Vagina (tissue), 2 donors: ENCODE measurements at places on chromosomes 4 and X.

DNA sequence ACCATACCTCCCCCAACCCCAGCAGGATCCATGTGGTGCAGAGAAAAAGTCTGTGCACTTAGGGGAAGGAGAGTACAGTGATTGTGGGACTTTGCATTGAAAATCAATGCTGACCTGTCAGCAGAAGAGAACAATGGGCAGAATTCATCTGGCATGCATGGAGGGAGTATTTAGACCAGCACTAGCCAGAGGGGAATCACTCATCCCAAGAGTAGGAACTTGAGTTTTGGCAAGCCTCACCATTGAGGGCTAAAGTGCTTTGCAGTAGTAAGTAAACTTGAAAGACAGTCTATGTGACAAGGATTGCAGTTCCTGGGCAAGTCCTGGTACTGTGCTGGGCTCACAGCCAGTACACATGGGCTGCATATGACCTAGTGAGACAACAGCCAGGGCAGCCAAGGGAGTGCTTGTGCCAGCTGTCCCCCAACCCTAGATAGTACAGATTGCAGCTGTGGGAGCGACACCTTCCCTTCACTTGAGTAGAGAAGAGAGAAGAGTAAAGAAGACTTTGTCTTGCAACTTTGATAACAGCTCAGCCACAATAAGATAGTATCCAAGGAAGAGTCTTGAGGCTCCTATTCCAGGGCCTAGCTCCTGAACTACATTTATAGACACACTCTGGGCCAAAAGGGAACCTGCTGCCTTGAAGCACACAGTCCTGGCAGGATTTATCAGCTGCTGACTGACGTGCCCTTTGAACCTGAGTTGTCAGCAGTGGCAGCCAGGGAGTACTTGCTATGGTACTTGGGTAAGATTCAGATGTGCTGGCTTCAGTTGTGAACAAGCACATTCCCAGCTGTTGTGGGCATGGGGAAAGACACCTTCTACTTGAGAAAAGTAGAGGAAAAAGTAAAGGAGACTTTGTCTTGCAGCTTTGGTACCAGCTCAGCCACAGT, 48.7 kb downstream of the HDX start:
- no peak for DNase-seq

GRCh38 chrX:150569155-150569477, 695 bp downstream of the MTM1 start:
- DNase-seq: no peak

DNA sequence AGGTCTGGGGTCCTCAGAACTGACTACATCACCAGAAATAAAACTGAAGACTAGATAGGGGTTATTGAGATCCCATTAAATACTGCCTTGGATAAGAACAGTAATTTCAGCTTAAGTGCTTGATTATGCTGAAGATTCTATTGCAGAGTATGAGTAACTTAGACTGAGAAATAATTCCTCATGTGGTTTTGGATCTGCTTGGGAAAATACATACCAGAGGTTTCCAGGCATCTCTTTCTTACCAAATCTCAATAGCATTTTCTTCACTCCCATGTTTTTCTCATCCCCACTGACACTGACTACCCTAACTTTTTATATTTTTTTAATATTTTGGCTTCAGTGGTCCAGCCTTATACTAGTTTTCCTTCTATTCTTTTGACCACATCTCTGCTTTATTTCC, 92.0 kb upstream of the TEX13D start:
- no peak for DNase-seq

- no peak for DNase-seq
Measured at GRCh38 chr4:60737858-60738257, 462.3 kb upstream of the ADGRL3 start.

- no peak for DNase-seq
Measured at GRCh38 chr4:186149872-186150271, 41.5 kb upstream of the CYP4V2 start.

GRCh38 chrX:30015440-30015839, 199.9 kb upstream of the MAGEB2 start:
- no peak for DNase-seq

GRCh38 chr4:37561803-37562207, 124.4 kb downstream of the RELL1 start:
- no peak for DNase-seq

GRCh38 chr4:26083987-26084386, 170.0 kb downstream of the SMIM20 start:
- no peak for DNase-seq

- no peak for DNase-seq
Measured at GRCh38 chr4:71262161-71262560, 76.7 kb upstream of the SLC4A4 start.

DNA sequence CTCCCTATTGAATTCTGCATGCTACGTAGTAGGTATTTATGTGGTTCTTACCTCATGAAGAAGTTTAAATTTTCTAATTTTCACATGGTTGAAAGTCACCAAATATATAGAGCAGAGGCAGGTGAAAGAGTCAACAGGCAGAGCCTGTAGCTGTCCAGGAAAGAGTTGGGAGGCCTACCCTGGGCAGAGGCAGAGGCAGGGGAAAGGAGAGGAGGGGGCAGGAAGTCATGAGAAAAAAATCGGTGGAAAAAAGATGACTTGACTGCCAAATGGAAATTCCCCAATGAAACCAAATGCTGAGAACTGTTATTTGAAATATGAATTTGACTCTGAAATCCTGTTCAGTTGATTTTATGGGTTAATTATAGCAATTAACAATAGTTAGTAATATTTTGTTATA, 23.1 kb upstream of the GPR34 start:
- no peak for DNase-seq

DNA sequence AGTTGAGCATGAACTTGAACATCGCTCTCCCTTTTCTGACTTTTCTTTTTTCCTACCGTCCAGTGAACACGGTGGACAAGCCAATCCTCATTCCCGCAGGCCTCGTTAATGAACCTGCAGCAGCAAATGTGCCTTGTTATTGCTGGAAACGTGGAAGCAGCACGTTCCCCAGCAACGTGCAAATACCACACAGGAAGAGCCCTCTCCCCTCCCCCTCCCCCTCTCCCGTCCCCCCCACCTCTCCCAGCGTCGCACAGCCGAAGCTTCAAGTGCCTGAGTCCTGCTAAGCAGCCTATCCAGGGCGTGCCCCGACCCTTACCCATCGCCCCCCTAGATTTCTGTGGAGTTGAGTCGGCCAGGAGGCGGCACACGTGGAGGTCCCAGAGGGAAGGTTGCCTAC, 219.9 kb downstream of the BCOR start:
- no peak for DNase-seq

- no peak for DNase-seq
Measured at GRCh38 chr4:121155893-121156292, 8.2 kb downstream of the TNIP3 start.

DNA sequence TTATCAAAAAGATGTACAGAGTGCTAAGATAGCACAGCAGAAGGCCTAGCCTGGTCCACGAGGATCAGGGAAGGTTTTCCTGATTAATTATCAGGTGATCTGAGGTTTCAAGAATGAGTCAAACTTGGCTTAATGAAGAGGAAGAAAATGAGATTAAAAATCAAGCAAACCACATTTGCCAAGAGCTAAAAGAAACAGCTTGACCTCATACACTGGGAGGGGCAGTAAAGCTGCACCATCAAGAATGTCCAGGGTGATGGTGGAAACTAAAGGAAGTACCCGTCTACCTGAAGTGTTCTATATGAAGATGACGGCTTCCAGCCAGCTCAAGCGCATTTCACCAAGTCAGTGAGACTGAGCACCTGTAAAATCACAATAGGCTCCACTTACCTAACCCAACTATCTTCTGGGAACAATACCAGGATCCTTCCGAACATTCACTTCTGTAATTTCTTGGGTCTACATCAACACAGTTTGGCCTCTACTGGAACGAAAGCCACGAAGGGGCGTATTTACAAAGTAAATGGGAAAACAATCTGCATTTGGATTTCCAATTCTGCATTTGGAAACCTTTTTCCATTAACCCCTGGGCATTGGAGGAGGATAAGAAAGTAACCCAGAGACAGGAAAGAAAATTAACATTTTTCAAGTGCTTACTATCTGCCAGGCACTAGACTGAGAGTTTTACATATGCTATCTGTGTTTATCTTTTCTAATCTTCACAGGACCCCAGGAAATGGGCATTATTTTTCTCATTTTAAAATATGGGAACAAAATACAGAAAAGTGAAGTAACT, 114.0 kb upstream of the DCLK2 start:
- DNase-seq: no peak

DNA sequence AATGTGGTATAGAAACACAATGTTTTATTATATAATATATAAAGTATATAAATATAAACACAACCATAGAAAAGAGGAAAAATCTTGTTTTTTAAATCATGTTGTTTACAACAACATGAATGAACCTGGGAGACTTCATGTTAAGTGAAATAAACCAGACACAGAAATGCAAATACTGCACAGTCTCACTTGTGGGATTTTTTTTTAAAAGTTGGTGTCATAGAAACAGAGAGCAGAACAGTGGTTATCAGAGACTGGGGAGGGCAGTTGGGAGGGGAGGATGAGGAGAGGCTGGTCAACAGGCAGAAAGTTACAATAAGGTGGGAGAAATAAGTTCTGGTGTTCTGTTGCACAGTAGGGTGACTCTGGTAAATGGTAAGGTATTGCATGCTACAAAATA, 57.1 kb downstream of the FREM3 start:
- no peak for DNase-seq

DNA sequence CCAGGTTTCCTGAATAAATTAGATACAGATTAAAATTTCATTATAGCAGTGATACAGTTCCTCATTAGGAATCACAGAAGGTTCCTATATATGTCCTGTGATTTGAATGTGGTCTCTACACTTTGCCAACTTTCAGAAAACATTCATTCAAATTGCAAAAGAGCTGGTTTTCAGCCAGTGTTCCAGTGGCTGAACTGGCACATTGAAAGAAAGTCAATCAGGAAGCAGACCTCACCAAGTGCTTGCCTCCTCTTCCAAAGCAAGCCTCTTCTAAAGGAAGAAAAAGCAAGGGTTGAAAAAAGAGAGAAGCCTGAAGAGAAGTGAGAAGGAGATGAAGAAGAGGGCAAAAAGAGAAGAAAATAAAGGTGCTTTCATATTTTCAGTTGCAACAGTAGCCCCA, 12.7 kb downstream of the KLHL34 start:
- no peak for DNase-seq
